Substantia nigra (tissue), 51 donors: ENCODE measurements at places on chromosomes 6 and 20.

- no peak for DNase-seq
Observed at GRCh38 chr6:37137201-37138090, 32.5 kb upstream of the PIM1 start.

DNA sequence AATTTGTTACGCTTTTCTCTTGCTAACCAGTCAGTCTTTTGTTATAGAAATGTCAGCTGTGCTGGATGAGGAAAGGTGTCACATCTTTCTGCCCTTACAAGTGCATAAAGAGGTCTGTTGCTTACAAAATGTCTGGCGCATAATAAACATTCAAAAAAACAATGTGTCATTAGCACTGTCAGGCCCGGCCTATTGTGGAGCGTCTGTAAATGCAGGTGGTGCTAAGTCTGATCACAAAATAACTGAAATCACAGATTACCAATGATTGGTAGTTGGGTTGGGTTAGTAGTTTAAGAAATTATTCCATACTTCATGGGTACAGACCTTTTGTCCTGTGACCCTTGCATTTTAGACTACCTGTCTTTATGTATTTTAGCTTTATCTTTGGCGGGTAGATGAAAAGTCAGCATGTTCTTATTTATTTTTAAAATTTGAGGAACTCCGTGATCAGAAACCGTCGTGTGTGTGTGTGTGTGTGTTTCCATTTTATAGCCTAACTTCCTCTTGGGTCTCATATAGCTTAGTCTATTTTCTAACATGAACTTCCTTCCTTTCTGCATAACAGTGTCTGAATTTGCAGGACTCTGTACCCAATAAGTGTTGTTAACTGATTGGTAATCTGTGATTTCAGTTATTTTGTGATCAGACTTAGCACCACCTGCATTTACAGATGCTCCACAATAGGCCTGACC lies 88.1 kb upstream of the IFNGR1 start:
- DNase-seq, result no peak

- DNase-seq, result no peak
Observed at GRCh38 chr6:31350196-31351032, 6.6 kb downstream of the HLA-B start.

DNA sequence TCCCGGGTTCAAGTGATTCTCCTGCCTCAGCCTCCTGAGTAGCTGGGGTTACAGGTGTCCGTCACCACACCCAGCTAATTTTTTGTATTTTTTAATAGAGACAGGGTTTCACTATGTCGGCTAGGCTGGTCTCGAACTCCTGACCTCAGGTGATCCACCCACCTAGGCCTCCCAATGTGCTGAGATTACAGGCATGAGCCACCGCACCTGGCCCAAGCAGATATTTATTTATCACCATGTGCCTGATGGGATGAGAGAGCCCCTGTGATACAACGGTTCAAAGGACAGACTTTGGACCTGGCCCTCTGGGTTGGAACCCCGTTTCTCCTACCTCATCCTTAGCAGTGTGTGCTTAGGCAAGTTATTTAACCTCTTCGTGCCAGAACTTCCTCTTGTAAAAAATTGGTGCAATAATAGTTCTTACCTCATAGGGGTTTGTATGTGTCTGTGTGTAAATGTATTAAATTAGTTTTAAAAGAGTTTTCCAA lies 19.2 kb upstream of the STK38 start:
- no peak for DNase-seq

DNA sequence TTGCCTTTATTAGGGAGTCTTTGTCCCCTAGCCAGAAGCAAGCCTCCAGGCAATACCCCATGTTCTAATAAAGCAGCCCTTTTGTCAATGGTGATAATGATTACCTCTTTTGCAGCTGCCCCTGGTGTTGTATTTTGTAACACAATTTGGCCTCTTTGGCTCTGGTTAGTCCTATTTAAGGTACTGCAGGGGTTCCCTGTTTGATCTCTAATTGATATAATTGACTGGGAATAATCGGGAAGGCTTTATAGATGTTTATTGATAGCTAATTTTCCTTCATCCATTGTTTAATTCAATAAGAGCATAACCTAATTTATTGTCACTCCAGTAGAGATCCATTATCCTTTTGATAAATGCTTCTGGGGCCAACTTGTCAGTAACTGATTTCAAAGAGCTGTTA lies 537.2 kb downstream of the PKHD1 start:
- no peak for DNase-seq

- no peak for DNase-seq
Observed at GRCh38 chr20:41697861-41698559, 79.8 kb upstream of the CHD6 start.
